T-helper 9 cell (primary cell): ENCODE measurements at places on chromosomes 2 and 18.

GRCh38 chr18:46621111-46621766, 35.8 kb downstream of the LOXHD1 start:
- DNase-seq, result no peak

DNA sequence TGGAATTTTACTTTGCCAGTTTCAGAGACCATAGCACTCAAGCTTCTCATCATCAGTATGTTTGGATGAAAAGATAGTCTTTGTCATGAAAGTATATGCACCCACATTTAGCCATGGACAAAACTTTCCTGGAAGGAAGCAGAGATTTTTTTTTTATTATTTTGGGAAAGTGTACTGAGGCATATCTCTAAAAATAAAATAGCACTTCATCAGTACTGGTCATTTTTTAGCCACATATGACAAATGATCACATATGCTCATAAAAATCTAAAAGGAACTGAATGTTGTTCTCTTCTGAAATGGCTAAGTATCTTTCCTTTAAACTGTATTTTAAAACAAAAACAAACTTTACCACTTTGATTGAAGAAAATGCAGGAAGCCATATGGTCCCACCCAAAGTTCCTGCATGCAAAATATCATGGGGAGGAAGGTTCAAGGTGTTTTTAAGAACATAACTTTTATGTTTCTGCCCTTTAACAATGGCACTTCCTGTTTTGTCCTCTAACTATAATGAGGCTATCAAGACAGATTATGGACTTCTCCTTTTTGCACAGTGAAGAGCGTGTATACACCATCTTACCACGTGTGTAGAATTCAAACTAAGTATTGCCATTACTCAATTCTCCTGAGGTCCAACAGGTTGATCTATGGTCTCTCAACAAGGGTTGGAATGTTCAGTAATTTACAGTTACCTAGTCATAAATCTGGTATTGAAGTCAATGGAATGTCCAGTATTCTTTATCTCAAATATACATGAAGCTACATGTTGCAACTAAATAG, 77.1 kb upstream of the SLC39A10 start:
- no peak for DNase-seq

DNA sequence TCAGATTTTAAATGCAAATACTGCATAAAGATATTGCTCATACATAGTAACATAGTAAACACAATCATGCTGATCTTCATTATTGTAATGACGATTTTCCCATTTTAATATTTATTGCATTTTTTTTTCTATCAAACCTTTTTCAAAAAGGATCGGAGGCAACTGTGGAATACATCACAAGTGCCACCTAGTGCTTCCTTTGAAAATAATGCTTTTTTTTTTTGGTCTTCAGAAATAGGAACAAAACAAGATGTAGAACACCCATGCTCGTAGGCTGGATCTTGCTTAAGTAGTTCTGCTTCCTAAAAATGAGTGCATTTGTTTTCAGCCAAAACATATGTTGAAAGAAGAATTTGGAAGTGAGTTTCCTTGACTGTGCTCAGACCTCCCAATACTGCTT, 35.7 kb upstream of the GPR155 start:
- DNase-seq, result no peak

DNA sequence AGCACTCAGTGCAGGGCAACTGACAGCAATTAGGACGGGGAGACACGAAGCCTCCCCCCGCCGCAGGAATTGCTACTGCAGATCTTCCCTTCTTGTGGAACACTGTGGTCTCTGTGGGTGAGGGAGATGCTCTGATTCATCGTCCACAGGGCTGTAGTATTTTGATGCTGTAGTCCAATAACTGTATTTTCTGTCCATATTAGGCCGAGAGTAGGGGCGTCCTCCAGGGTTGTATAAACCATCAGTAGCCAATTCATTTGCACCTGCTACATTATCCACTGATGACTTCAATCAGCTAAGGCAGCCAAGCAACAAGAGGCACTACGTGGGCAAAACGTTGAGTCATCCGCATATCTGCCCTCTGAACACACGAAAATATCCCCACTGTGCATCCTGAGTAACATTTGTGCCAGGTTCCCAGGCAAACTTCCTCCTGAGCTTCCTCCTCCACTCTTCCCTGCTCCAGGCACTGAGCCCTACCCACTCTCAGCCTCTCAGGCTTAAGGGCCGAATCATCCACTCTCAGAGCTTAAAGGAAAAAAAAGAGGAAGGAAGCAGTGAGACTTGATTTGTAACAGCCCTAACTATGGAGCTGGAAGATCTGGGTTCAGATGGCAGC, 62.1 kb downstream of the LBH start:
- no peak for DNase-seq

GRCh38 chr2:37375741-37376288, 31.4 kb downstream of the QPCT start:
- no peak for DNase-seq

- DNase-seq, result no peak
These were observed 691 bp downstream of the KYNU start for GRCh38 chr2:142878031-142878678.

- DNase-seq, result no peak
These were observed 96.8 kb upstream of the CRACDL start for GRCh38 chr2:99032786-99033185.

- DNase-seq, result no peak
These were observed 2.7 kb downstream of the XPO1 start for GRCh38 chr2:61535449-61535848.

- DNase-seq, result no peak
These were observed 81.5 kb upstream of the ODC1 start for GRCh38 chr2:10529611-10530010.

GRCh38 chr2:100606332-100606725, 43.5 kb downstream of the PDCL3 start:
- no peak for DNase-seq

DNA sequence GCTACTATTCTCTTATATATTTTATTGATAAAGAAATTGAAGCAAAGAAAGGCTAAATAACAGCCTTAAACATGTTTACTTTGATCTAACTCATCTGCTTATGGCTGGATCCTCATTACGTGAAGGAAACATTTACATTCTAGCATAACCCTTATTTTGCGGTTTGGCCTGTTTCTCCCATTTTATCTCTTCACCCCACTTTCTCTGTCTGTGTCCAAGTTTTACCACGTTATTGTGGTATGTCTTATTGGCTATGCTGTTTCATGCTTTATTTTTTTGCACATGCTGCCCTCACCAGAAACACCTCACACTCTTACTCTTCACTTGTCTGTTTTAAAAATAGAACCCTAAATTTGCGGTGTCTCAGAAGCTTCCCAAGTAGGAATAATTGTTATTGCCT, 78.5 kb downstream of the RPIA start:
- DNase-seq, result no peak

DNA sequence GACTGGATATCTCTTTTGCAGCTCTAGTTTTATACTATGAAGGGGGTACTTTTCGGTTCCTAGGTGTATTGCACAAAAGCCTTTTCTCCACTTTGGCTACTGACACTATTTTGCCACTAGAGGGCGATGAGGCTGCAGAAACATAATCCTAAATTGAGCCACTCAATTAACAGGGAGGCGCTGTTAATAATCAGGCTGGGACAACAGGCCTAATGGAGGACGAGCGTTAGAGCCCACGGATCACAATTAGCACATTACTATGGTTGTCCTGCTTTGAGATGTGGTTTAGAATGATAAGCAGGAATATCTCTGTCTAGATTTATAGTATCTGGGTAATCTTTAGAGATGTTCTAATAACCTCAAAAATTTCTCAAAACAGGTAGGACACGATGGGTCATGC, 62.2 kb upstream of the PMAIP1 start:
- DNase-seq, result peak; percentile 5

DNA sequence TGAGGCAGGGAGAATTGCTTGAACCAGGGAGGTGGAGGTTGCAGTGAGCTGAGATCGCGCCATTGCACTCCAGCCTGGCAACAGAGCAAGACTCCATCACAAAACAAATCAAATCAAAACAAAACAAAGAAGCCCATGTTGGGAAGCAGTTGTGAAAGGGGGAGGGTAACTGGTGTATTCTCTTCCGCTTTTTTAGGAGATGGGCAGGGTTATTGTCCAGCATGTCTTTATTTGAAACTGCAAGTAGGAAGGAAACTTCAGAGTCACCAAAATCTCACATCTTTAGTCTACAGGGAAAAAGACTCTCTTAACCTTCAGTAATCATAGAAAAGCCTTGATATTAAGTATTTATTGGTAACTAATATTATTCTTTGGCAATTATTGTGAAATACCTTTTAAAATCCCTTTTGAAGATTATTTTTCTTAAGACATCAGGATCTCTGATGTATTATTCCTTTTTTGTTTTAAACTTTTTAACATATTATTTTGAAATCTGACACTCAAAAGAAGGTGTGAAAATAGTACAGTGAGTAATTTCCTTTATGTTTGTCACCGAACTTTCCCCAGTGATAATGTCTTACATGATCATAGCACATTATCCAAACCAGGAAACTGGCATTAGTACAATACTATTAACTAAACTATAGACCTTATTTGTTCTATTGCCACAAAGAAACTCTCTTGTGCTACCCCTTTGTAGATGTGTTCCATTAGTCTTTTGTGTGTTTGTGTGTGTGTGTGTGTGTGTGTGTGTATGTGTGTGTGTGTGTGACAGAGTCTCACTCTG, 84.3 kb upstream of the LTBP1 start:
- no peak for DNase-seq

DNA sequence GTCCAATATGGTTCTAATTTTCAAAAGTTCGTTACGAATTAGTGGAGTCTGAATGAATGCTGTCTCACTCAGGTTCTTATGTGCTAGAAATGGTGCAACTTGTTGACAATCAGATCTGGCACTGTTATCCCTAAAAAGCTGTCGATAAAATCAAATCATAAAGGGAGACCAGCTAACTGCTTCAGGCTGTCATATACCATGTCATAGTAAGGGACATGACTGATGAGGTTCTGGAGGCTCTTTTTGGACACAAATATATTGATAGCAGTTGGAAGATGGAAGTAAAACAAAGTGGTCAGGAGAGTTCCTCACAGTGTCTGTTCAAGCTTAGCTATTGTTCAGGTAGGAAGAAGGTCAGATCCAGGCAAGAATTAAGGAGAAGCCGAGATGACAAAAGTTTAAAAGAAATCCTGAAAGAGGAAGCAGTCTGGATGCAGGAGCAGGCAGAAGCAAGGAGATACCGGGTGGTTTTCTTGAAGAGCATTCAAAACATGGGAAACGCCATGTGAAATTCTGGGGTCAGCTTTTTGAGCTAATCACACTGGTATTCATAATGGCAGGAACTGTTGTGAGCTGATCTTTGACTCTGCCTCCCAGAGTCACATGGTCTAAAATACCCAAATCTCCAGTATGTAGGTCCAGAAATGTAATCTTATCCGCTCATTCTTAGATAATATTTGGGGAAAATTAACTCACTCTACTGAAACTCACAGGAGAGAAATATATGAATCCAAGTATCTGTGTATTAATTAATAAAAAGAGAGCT, 9.4 kb upstream of the CAVIN2 start:
- no peak for DNase-seq

DNA sequence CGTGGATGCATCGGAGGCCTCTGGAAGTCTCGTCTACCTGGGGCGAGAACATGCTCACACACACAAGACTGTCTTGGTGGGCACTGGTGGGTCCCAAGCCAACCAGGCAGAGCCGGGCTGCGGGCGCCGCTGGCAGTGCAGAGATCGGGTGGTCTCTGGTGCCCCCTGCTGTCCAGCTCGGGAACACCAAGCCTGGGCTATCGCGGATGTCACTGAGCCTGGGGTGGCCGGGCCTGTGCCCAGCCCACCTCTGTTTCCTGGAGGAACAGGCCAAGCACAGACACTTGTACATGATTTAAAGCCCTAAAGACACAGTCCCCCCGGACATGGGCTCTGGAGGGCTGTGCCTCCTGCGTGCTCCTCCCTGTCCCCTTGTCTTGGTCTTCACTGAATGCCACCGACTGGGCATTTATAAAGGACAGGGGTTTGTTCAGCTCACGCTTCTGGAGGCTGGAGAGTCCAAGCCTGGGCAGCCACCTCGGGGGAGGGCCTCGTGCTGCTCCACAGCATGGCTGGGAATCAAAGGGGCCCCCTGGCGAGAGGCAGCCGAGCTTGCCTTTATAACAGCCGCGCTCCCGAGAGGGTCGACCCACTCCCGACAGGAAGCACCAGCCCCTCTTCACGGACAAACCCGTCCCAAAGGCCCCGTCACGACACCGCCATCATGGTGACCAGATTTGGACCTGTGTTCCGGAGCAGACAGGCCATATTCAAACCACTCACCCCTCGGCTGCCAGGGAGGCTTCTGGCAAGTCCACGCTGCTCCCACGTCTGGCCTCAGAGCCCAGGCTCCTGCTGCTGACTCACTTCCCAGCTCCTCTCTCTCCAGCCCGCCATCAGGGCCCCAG, 3.6 kb upstream of the OTOS start:
- DNase-seq, result peak; percentile 82

DNA sequence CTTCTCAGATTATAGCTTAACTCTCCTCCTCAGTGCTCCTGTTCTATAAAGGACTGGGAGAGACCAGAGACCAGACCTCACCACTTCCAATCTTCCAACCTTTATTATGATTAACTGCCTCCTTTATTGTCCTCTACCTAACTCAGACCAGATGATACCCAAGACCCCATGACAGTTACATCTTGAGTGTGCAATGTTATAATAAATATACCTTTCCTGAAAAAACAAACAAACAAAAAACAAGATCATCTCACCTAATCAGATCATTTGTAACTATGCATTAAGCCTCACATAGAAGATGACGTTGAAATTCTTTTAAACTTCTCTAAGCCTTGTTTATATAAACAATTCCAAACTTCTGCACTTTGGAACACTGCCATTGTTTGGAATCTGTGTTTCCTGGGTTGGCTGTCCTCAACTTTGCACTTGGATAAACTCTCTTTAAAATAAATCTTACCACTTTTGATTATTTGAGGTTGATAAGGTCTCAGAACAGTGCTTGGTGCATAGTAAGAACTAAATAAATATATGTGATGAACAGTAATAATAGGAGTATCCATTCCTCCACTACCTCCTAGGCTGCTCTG, 342.7 kb downstream of the TDRD15 start:
- no peak for DNase-seq

DNA sequence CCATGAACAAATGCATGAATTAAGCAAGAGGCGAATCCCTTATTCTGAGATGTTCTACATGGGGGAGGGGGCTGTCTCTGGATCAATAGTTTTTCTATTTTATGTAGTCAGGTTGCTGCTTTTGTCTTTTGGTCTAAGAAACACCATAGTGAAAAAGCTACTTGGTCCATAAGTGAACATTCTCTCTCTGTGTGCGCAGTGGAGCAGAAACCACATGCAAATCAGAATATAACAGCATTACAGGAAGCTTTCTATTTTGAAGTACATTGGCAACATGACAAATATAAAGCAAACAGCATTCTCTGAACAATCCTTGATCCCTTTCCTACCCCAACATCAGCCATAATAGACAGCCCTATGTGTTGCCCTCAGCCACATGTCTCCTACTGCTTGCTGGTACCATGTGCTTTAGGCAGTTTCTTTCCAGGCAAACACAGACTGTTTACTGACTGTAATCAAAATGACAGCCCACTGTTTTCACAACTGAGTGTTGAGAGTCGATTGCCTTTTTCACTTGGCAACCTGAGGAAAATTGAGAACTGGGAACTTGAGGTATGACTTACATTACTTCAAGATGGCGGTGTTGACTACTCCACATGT, 10.6 kb downstream of the SCN3A start:
- DNase-seq, result no peak

GRCh38 chr2:82109418-82109817, 1804.9 kb upstream of the LRRTM1 start:
- no peak for DNase-seq
